ENCODE measurements at places on chromosomes 7 and 10.
A peak's percentile ranks its signal among the peaks of the same experiment; 100 is the strongest.

GRCh38 chr7:106583100-106583499 lies 77.9 kb downstream of the CCDC71L start:
- no peak for DNase-seq

GRCh38 chr7:105036217-105037168 lies 22.5 kb downstream of the KMT2E start:
- DNase-seq, result no peak

DNA sequence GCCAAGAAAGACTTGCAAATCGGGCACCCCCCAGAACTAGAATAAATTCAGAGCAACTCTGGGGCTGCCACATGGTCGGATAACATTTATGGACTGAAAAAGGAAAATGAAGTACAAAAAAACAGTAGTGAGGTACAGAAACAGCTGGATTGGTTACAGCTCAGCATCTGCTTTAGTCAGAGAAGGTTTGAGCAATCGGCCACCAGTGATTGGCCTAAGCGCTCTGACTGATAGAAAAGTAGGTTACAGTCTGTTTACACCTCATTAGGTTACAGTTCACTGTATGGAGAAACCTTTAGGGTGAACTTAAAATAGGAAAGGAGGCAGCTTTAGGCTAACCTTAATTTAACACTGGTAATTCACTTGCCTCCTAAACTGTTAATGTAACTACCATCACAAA lies 102.0 kb upstream of the DKK1 start:
- no peak for DNase-seq

DNA sequence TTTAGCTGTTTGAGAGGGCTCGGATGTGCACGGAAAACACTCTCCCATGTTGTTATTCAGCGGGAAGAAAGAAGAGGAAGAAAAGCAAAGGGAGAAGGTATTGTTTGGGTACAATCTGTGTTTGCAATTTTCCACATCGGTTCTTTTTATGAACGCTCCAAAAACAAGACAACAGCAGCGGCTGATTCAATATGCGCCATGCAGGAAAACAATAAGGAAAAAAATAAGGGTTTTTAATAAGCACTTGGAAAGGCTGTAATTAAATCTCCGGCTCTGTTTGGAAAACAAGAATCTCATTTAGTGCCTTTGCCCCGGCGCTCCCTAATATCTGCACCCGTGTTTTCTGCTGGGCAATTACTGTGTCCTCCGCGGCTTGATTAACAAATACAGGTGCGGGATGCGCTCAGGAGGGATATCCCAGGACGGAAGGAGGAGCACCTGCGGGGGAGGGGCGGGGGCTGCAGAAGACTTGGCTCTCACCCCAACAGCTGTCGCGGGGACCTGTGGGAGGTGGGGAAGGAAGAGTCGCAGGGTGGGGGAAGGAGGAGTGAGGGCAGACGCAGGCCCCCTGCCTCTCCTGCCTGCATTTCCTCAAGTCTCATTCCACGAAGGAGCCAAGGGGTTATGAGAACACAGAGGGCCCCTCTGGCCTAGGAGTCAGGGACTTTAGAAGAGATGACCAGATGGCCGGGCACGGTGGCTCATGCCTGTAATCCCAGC lies 181.5 kb upstream of the PODXL start:
- no peak for DNase-seq

- no peak for DNase-seq
Observed at GRCh38 chr10:1114719-1115606, 58.8 kb downstream of the WDR37 start.

DNA sequence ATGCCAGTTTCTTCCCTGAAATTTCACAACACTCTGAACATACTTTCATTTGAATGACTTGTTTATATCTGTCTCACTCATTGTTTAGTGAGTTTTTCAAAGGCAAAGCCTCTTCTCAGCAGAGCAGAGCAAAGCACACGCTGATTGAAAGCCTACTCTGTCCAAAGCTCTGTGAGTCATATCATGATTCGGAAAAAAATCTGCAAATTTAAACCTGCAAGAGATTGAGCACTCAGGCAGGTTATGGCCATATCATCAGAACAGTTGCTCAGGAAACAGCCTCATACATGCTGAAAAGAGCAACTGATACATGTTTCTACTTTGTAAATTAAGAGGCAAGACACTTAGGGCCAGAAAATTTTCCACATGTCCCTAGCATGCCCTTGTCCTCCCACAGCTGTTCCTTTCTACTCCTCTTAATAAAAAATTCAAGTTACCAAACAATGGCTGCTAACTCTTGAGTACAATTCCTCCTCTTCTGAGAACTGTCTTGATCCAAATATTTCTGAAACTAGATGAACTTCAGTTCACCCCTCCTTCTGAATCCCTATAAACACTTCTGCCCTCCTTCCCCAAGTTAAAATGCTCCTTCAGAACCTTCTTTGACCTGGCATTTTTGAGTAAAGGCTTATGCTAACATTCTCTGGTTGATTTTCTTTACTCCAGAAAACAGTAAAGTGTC lies 140.6 kb upstream of the HPS1 start:
- no peak for DNase-seq

- DNase-seq, result no peak
Observed at GRCh38 chr10:123202506-123202905, 48.3 kb downstream of the BUB3 start.

DNA sequence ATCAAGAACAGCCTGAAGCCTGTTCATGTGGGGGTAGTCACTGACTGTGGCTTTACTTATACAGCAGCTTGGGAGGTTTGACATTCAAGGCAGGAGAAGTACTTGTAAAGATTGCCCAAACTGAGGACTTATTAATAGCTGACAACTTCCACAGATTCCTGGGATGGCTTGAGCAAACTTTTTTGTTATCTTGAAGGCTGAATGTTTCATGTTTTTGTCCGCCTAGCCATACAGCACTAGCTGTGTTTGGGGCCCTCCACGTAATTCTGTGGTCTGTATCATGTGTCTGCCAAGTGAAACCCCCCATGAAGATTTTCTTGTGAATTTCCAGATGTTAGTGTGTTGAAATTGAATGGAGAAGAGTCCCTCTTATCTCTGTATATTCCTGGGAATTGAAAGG lies 38.6 kb downstream of the FAS start:
- no peak for DNase-seq

DNA sequence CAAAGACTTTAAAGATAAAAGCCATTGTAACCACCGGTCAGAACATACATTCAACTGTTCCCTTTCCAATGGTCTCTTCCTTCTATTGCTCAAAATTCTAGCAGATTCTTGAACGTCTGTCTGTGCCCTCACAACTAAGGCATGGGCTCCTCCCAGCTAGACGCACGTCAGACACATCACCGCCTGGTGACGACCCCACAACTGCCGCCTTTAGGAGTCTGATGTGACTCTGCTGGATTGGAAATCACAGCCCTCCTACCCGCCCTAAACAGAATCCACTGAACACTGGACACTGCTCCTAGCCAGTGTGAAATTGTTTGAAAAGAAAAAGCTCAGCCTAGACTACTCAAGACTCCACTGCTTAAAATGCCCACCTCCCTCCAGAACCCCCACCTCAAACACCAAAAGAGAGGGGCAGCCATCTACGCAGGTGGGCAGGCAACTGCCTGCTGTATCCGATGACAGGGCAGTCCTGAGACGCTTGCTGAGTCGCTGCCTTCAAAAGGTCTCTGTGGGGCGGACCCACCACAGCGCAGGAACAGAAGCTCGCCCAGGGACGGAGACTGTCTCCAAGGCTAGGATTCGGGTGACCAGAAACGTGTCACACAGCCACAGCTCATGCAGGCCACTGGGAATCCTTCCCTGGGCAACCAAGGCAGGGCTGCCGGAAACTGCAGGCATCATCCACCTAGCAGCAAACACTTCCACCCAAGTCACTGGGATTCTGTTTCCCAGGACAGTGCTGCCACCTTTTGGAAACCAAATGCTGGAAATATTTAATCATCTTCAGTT lies 34.7 kb downstream of the GSDME start:
- DNase-seq, result no peak

DNA sequence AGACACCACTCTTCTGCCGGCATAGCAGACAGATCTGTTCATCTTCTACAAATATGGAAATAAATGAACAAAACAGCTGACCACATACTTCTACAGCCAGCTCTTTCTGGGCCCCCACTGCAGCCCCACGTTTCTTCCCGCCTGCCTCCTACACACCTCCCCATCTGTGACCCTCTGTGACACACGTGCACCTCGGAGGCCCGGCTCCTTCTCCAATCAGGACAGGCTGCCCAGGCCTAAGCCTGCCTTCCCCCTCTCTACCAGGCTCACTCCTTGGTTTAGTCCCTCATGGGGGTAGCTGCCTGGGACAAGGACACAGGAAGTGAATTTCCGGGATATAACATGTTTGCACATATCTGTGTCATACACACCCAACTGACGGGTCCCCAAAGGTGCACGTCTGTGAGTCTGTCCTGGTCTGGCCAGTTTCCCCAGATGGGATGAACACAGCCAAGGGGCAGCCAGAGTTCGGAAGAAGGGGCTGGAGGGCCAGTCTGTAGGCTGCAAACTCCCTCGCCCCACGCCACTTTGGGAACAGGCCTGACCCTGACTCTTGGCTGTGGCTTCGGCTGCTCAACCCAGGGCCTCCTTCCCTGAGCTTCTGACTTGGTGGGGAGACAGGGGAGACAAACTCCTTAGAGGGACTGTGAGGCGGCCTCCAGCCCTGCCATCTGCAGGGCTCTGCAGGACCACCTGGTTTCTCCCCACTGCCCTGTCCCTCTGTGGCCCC lies 30.3 kb downstream of the PITRM1 start:
- no peak for DNase-seq

- peak; percentile 63 for DNase-seq
Observed at GRCh38 chr10:71727105-71727737, 7.6 kb upstream of the C10orf105 start.

DNA sequence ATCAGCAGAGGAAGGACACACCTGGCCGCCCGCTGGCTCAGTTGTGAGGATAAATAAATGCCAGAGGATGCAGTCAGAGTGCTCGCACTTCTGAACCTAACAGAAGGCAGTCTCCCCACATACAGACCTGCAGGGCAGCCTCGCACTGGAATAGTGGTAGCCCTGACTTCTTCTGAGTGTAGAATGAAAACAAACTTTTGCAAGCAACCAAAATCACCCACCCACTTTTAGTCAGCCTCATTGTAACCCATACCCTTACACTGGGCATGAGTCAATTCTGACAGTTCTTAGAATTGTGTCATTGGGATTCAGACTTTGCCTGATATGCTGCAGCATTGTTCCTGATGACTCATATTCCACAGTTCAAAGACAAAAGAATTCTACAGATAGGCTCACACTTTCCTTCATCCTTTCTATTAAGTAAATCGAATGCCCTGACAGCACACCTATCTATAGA lies 167.0 kb upstream of the CDK1 start:
- DNase-seq, result peak; percentile 3

DNA sequence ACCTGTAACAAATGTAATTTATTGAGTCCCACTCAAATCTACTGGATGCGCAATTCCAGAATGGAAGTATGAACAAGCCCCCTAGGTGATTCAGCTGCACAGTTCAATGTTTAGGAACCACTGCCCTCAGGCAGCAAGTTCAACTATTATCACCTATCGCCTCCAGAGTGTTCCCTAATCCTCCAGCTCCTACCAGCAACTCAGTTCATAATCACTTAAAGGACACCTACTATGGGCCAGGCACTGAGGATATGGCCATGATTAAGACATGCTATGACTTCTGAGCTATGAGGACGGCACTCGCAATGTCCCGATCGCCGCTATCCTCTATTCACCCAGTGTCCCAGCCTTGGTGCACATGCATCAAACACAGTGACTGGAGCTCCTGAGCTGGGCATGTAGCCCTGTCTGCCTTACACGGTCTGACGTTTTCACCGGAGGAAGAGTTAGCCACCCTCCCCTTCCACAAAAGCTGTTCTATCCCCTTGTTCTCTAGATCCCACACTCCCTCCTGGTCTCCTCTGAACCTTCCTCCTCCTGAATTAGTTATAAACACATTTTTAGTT lies 22.3 kb downstream of the RHEB start:
- DNase-seq, result no peak

DNA sequence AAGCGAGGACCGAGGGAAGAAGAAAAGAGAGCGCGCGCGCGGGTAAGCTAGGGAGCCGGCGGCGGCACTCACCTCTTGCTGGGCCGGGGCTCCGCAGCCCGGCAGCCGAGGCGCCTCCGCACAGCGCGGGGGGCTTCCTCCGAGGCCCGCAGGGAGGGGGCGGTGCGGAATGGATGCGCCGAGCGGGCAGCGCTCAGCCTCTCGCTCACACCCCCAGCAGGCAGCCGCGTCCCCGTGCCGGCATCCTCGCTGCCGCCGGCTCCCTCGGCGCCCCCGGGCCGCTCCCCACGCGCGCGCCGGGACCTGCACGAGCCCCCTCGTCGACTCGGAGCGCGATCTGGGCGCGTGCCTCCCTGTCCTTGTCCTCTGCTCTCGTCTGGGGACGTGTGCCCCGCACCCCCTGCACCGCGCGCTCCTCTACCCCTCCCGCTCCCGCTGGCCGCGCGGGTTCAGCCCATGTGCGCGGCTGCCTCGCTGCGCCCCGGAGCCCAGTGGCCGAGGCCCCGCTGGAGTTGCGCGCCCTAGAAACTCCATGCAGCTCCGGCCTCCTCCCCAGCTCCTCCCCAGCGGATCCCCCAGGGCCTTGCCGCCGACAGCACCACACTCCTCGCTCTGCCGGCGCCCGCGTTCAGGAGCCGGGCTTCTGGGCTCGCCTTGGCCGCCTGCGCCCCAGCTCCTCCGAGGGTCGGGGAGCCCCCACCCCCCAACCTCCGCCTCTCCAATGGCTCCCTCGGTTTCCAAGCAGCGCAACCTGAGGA lies 75.3 kb downstream of the CALN1 start:
- no peak for DNase-seq

DNA sequence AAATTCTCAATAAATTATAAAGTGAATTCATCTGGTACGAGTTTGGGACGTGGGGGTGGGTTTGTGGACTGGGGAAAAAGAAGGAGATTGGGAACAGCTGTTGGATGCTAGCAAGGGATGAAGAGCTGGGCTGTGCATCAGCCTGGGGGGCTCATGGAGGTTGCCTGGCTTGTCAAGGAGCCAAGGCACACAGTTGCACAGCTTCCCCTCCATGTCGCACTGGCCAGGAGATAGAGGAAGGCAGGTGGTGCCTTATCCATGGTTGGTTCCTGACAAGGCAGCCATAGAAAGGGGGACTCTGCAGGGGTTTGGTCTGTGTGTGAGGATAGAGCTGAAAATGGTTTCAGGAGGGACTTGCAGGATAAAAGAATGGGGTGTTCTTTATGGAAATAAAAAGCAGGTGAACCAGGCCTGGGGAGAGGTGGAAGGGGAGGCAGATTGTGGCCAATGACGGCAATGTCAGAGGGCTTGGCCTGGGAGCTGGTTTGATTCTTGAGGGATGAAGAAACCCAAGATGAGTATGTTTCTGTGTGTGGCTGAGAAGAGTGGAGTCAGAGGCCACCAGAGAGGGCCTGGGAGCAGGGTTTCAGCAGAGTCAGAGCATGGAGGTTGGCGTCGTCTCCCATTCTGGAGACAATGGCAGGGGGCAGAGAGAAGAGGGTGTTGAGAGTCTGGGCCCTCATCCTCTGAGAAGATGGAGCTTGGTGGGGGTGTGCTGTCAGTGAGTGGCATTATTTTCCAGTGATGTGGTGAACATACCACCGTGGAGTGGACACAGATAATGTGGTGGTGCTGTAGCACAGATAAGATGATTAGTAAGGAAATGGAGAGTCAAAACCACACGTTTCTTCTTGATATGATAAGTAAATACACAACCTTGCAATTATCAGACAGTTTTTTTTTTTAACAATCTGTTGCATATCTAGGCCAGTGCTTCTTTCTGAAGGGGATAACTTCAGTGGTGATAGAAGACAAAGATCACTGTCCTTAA lies 108.2 kb downstream of the PTPN20 start:
- no peak for DNase-seq

- DNase-seq, result no peak
Observed at GRCh38 chr7:47580175-47580706, 1.7 kb downstream of the TNS3 start.

- DNase-seq, result no peak
Observed at GRCh38 chr7:1646391-1646790, 23.7 kb upstream of the ELFN1 start.

- DNase-seq, result peak; percentile 37
Observed at GRCh38 chr7:155338632-155339320, 41.1 kb downstream of the INSIG1 start.
